Uterus (tissue), 4 donors: ENCODE measurements at places on chromosomes 7 and 10. TPM values are rescaled to one million over a fixed set of nuclear protein-coding genes. Genes with fewer than 3 reads are reported as not detected.

DNA sequence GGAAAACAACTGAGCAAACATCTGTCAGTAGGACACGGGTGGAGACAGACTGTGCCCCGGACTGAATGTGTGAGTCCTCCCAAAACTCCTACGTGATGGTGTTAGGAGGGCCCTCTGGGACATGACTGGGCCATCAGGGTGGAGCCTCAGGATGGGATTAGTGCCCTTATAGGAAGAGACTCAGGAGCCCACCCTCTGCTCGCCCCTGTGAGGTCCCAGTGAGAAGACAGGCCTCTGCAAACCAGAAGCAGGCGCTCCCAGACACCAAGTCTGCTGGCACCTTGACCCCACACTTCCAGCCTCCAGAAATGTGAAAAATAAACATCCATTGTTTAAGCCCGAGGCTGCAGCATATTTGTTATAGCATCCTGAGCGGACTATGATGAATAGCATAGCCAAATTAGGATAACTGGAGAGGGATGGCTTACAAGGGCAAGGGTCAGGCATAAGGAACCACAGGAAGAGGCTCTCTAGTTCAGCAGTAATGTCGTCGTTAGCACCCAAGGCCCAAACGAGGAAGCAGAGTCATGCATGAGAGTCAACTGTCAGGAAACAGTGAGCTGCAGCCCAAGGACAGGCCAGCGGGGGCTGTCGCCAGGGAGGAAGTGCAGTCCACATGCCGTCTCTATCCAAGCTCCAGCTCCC, 50.6 kb downstream of the PTPRN2 start:
- no peaks in the 10 kb centered on the region for H3K4me1 ChIP-seq
- no peak overlapping the region for H3K27ac ChIP-seq
- no peaks in the 10 kb centered on the region for H3K27me3 ChIP-seq
- no peaks in the 10 kb centered on the region for H3K36me3 ChIP-seq
- no peak for DNase-seq

CALY gene
- not detected for total RNA-seq

EFCAB10 gene
- not detected for total RNA-seq

GRCh38 chr10:110495731-110496552, 1.8 kb upstream of the DUSP5 start:
- DNase-seq: peak; percentile 59
- H3K4me1 ChIP-seq: no peaks in the 10 kb centered on the region
- H3K36me3 ChIP-seq: no peaks in the 10 kb centered on the region

- H3K27ac ChIP-seq: no peak overlapping the region
- H3K4me3 ChIP-seq: no peak overlapping the region
- no peak for DNase-seq
- no peaks in the 10 kb centered on the region for H3K36me3 ChIP-seq
These were observed 199.3 kb downstream of the LRMDA start for GRCh38 chr10:75630746-75631145.

DNA sequence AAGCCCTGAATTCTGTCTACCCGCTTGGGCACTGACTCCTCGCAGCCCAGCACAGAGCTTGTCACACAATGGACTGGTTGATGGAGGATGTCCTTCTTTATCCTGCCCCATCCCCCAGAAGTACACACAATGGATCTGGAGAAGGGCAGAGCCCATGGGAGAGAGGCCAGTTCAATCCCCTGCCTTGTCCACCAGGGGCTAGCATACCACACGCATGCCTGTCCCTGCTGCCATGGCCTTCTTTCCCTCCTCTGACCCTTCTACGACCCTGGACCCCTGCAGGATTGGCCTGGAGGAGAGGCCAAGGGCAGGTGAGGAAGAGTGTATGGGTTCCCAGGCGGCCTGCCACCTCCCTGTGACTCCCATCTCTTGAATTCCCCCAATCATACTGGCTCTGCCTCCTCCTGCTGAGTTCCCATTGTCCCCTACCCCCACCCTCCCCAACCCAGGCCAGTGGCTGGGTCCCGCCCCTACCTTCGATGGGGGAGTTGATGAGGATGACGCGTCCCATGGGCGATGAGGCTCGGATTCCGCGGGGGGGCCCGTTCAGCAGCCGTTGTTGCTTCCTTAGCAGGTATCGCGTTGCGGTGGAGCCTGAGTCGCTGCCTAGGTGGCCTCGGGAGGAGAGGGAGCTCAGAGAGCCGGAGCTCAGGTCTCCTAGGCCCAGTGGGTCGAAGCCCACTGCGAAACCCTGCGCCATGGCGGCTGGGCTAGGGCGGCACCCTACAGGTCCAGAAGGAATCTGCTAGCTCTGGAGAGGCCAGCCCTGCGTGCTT, 1.2 kb downstream of the PDZD7 start:
- H3K4me1 ChIP-seq: peaks cover 10% of the 10 kb centered on the region
- no peaks in the 10 kb centered on the region for H3K36me3 ChIP-seq
- no peaks in the 10 kb centered on the region for H3K27me3 ChIP-seq
- no peak overlapping the region for H3K4me3 ChIP-seq
- no peak overlapping the region for H3K27ac ChIP-seq

- no peaks in the 10 kb centered on the region for H3K4me1 ChIP-seq
- H3K4me3 ChIP-seq: no peak overlapping the region
- H3K36me3 ChIP-seq: no peaks in the 10 kb centered on the region
- no peak for DNase-seq
- no peak overlapping the region for H3K27ac ChIP-seq
These were observed 36.5 kb upstream of the ECHDC3 start for GRCh38 chr10:11705722-11706121.
